ENCODE measurements at places on chromosomes 3 and 15.
A peak's percentile ranks its signal among the peaks of the same experiment; 100 is the strongest.

GRCh38 chr3:40191850-40192448, 117.6 kb upstream of the EIF1B start:
- no peak for DNase-seq

DNA sequence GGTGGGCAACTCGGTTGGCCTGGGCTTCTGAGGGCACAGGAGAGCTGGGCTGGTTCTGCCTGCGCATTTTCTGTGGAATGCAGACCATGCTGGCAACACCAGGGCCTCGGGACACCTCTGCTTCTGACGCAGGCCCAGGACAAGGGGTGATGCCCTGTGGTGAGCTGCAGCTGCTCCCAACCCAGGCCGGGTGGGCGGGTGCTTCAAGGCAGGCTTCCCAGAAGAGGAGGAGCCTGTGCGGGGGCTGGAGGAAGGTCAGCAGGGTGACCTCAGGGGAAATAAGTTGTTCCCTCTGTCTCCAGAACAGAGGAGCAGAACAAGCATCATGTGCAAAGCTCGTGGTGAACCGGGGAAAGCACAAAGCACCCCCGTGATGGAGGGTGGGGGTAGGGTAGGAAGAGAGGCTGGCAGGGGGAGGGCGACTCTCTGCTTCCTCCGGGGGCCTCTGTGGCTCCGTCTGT, 11.0 kb upstream of the PLXNA1 start:
- no peak for DNase-seq

DNA sequence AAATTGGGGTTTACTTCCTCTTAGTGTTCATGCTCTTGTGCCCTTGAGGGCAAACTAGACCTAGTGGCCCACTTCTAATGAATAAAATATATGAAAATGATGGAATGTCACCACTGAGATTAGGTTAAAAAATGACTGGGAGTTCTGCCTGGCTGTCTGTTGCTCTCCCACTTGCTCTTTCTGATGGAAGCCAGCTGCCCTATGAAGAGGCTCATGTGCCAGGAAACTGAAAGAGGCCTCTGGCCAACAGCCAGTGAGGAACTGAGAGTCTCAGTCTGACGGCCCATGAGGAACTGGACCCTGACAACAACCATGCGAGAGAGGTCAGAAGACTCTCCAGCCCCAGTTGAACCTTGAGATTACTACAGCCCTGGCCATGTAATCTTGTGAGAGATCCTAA, 107.1 kb upstream of the FHIT start:
- DNase-seq = no peak

- no peak for DNase-seq
Measured at GRCh38 chr15:57680021-57680420, 26.5 kb upstream of the POLR2M start.

DNA sequence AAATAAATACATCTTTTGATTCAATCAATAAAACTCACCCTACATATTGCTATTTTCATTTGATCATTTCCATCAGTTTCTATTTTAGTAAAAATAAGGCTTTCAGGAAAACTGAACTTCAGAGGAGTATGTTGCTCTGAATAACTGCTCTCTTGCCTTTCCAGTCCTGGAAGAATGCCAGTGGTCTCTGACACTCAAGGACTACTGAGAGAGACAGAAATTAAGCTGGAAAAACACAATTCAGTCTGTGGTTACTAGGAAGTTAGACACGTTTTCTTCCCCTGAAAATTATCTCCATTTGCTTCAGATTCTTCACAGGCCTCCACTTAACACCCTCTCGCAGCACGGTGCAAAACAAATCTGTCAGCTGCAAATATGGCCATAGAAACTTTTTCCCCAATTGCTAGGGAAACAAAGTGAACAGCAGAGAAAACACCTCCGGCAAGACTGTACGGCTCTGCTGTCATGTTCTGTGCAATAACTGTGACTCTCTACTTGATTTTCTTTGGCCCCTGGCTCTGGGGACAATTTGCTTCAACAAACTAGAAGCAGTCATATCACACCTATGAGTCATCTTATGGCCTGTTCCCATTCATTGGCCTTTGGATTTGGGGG, 353.0 kb downstream of the MAGI1 start:
- no peak for DNase-seq

DNA sequence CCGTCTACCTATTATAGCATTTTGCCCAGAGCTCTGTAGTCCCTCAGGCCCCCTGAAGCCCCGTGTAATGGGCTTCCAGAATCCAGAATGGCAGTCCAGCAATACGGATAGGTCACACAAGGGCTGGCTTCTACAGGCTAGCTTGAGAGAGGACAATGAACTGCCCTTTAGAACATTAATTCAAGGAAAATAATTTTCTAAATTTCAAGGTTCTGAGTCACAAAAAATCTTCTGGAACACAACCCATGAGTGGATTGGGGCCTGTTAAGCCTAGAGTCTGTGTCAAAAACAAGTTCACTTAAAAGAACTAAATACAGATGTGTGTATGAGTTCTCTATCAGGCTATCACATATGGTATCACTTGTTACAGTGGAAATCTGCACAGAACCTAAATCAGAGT, 28.8 kb downstream of the DCP1A start:
- no peak for DNase-seq

- no peak for DNase-seq
Measured at GRCh38 chr3:112769286-112769978, 77.2 kb downstream of the CD200R1L start.

DNA sequence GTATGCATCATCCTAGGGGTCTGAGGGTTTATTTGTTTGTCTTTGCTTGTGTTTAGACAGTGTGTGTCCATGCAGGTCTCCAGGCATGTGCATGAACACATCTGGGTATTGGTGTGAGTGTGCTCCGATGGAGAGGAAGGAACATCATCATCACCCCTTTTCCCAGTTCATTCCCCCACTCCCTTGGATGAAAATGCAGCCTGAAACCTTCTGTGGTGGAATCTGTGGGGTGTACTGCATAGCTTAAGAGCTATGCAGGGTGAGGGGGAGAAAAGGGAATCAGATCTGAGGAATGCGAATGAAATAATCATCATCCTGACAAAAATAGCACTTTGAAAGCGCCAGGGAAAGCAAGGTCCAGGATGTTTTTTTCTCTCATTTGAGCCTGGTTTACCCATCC, 520.1 kb downstream of the NTRK3 start:
- DNase-seq = no peak

DNA sequence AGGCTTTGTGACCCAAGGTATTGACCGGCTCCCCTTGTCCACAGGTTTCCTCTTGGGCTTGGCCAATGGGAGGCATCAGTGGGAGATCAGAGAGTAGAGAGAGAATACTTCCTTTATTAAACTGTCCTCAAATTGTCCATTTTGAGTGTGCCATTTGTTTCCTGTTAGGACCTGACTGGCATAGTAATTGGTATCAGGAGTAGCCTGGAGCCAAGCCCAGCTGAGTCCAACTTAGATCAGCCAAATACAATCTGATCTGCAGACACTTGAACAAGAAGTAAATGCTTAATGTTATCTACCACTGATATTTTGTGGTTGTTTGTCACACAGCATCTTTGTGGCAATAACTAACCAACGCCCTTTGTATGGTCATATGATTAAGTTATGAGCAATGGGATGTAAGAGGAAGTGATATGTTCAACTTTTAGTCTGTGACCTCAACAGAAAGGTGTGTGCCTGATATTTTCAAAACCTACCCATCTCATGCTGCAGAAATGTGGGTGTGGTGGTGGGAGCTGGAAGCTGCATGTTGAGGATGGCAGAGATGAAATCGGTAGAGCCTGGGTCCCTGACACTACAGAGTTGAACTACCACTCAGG, 13.3 kb downstream of the MYD88 start:
- DNase-seq = no peak

GRCh38 chr3:10601151-10601856, 95.9 kb upstream of the ATP2B2 start:
- no peak for DNase-seq

GRCh38 chr15:71701808-71702207, 108.5 kb upstream of the NR2E3 start:
- DNase-seq = no peak

- no peak for DNase-seq
Measured at GRCh38 chr3:101940521-101941317, 91.4 kb downstream of the NFKBIZ start.

DNA sequence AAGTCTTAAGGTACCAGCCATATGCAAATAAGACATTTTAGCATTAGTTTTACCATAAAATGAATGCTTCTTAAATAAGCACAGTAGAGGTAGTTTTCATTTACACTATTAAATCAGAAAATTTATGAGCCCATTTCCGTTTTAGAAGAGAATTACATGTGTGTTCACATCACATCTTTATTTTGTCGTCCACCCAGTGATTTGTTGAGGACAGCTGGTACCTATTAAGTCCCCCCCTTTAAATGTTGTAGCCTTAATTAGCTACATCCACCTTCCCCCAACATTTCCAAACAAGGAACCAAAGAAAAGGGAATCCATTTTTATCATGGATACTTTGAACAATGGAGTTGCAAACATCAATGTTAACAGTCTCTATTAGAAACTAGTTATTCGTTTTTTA, 6.8 kb downstream of the IL17RD start:
- DNase-seq = no peak

GRCh38 chr3:194485881-194486539, 792 bp downstream of the ATP13A3 start:
- no peak for DNase-seq

DNA sequence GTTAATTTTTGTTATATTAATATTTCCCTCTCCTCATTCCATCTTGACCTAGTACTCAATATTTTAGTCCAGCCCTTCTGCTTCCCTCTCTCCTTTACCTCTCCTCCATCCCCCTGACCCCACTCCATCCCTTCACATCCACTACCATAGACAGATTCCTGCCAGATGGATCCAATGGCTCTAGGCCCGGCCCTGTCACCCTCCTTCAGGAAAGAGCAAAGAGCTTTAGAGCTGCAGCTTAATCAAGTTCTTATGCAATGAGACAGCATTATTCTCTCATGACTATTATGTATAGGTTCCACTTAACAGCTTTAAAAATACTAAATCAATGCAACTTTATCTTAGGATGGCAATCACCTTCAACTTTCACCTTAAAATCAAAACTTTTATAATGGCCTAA, 200.7 kb upstream of the TTC14 start:
- no peak for DNase-seq

DNA sequence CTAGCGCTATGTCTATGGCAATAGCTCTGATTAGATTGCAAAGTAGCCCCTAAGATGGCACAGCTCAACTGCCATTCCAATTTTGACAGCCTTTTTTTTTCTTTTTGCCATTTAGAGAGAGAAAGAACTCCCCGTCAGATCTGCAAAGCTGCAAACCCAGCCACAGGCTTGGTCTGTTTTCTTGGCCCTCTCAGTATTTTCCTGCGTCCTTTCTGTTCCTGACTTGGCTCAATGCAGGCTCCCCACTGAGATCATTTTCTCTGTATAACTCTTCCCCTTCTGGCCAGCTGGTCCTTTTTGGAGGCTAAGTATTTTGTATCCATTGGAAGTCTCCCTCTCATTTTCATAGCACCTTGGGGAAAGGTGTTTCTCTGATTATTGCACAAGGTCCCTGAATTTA, 386.7 kb downstream of the UNC13C start:
- DNase-seq = no peak

DNA sequence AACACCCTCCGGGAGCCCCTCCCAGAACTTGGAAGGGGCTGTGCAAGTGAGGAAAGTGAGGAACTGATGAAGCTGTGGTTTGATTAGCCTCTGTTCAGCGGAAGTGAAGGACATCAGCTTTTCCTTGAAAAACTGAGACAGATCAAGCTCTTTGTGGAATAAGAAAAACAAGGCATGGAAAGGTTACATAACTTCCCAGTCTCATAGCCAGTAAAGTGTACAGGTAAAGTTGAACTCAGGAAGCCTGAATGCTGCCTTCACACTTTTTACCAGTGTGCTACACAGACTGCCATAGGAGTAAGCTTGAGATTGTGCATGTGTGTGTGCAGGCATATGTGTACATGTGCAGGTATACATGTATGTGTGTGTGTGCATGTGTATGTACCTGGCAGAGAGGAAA, 293.2 kb downstream of the FGF12 start:
- DNase-seq = no peak

GRCh38 chr15:63475707-63476106, 28.7 kb upstream of the USP3 start:
- DNase-seq = no peak

DNA sequence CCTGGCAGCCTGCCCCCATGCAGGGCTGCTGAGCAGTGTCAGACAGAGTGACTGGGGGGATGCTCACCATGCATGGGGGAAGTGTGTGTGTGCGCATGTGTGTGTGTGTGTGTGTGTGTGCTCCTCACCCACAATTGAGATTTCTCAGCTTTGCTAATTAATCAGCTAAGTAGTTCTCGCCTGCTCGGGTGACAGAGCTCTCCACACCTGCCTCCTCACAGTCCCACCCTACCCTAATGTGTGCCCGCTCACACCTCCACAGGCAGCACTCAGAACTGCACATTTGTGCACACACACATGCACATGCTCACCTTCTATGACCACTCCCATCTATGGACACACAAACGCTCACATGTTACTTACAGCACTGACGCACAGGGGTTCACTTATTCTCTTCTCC, 37.3 kb downstream of the CACNA2D2 start:
- DNase-seq = no peak

- DNase-seq = peak; percentile 80
Measured at GRCh38 chr3:162022911-162023310, 526.3 kb downstream of the OTOL1 start.

GRCh38 chr3:16697443-16698147, 92.4 kb upstream of the DAZL start:
- no peak for DNase-seq

DNA sequence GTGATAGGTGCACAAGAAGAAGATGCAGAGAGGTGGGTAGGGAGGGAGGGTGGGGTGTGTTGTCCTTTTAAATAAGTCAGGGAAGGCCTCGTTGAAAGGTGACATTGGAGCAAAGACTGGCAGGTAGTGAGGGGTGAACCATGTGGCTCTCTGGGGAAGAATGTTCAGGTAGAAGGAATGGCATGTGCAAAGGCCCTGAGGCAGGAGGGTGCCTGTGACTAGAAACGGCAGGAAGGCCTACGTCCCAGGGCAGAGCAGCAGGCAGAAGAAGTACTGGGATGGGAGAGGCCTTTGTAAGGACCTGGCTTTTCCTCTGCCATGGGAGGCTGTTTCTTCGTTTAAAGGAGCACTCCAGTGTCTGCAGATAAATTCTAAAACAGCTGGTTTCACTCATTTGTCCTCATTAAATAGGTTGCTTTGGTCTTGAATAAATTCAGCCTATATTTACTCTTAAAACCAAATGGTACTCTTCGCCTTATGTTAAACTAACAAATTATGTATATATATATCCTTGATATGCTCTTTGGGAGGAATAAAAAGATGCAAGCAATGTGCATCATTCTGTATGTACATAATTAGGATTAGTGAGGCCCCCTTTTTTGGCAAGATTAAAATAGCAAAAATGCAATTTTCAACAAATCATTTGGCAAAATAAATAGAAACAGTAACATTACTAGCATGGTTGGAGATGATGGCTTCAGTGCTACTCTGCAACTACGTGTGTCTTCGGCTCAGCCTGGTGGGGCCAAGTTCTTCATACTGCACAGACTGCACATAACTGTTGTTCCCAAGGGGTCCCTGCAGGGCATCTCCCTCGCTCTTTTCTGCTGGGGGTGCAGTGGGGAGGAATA, 151.4 kb downstream of the KLF13 start:
- no peak for DNase-seq

GRCh38 chr3:71710906-71711494, 14.2 kb downstream of the EIF4E3 start:
- peak; percentile 16 for DNase-seq

- no peak for DNase-seq
Measured at GRCh38 chr3:47636225-47636624, 57.6 kb upstream of the CSPG5 start.

GRCh38 chr15:66472176-66472999, 25.2 kb downstream of the SNAPC5 start:
- DNase-seq = no peak

GRCh38 chr3:81382470-81382869, 379.0 kb downstream of the GBE1 start:
- no peak for DNase-seq

- peak; percentile 35 for DNase-seq
Measured at GRCh38 chr15:26771578-26772153, 1.2 kb downstream of the GABRB3 start.

All from NCI-H1105 (cell line).